Bone marrow (tissue), 2 donors: ENCODE measurements at places on chromosomes 7 and 10.
A peak's percentile ranks its signal among the peaks of the same experiment; 100 is the strongest.

DNA sequence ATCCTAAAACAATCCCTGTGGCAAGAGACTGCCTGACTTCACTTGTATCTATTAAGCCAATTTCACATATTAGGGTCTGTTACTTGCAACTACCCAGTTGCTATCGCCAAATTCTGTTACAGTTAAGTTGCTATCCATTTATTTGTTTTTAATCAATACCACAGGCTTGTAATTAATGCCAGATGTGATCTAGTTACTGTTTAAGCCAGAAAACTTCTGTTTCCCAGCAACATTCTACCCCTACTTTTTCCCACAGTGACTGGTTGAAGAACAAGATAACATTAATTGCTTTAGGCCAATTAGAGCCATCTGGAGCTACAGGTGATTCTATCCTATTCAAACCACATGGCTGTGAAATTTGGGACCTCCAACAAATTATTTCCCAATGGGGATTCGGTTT is 131.3 kb downstream of the ALOX5 start:
- DNase-seq = no peak

GRCh38 chr10:127600479-127600878 is 51.4 kb downstream of the NPS start:
- DNase-seq = no peak

DNA sequence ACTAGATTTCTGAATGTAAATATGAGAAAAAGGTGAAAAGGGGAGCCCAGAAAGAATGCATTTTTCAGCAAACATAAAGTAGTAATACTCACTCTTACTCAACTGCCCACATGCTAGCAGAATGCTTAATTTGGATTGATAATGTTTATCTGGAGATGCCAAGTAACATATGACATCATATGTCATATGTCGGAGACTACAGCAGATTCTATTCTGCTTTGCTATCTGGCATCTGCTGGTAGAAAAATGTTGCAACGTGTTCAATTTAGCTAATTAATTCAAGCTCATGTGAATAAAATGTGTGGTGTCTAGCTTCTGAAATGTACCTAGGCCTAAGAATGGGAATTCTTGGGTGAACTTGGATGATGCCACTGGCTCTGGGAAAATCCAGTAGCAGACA is 4.5 kb downstream of the BBIP1 start:
- no peak for DNase-seq

- no peak for DNase-seq
Observed at GRCh38 chr10:80320377-80320776, 30.9 kb upstream of the MAT1A start.

GRCh38 chr10:63021225-63021624 is 111.9 kb upstream of the NRBF2 start:
- no peak for DNase-seq

DNA sequence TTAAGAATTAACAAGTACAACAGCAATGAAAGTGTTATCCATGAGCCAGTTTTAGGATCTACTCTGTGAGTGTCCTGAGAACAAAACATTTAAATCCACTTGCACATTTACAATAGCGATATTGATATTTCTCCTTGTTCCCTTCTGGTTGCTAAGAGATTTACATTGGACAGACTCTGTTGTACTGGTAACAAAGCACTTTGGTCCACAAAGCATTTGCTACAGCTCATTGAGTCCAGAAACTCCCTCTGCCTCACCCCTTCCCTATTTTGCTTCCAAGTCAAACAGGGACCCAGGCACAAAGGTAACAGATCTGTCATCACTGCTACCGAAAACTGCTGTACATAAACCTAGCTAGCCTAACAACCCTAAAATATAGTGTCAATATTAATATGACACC is 2.1 kb downstream of the ANK3 start:
- no peak for DNase-seq

DNA sequence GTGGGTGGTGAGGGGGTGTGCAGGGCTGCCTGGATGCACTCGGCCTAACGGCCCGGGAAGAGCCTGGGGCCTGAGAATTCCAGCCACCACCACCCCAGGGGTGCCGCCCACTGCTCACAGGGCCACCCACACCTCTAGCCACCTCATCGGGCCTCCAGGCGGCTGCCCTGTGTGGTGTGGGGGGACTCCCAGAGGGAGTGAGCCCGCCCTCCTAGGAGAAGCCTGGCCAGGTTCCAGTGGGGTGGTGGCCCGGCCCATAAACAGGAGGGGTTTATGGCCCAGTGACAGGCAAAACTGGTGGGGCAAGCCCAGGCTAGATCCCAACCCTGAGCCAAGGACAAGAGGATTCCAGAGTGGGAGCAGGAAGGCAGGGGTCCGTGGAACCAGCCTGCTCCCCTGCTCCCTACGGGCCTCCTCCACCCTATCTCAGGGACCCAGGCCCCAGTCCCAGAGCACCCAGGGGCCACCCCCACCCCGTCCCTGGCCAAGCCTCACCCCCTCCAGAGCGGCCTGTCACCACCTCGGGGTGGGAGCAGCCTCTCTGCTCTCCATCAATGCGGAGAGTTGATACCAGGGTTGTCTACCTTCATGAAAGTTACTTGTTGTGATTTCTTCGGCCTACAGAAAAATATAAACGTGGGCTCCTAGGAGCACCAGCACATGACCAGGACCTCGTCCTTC is 20.2 kb upstream of the PDGFA start:
- DNase-seq = no peak

- no peak for DNase-seq
Observed at GRCh38 chr10:131621784-131622624, 278.8 kb upstream of the PPP2R2D start.

GRCh38 chr7:81857385-81857784 is 87.5 kb upstream of the HGF start:
- no peak for DNase-seq

- DNase-seq = no peak
Observed at GRCh38 chr10:45378914-45379726, 5.1 kb downstream of the ALOX5 start.

- no peak for DNase-seq
Observed at GRCh38 chr10:75228834-75229233, 6.9 kb downstream of the COMTD1 start.

DNA sequence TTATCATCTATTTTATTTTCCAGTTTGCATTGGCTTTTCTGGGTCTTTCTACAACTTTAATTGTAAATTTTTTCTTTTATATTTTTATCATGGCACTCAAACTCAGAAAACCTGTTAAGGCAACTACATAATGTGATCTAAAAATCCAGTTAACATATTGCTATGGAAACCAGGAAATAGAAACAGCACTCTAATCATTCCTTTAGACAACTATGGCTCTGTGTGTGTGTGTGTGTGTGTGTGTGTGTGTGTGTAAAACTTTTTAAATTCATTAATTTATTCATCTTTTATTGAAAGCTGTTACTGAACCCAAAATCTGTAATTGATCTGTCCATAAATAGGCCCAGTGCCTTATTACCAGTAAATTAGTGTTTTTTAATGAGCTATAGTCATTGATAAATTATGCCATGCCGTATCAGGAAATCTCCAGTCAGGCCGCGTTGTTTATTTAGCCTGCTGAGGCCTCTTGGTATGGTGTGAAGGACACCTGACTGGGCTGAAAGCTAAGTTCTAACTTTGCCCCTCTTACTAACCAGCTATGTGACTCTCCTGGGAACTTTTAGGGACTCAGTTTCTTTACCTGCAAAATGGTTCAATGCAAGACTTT is 1.5 kb upstream of the MET start:
- no peak for DNase-seq

DNA sequence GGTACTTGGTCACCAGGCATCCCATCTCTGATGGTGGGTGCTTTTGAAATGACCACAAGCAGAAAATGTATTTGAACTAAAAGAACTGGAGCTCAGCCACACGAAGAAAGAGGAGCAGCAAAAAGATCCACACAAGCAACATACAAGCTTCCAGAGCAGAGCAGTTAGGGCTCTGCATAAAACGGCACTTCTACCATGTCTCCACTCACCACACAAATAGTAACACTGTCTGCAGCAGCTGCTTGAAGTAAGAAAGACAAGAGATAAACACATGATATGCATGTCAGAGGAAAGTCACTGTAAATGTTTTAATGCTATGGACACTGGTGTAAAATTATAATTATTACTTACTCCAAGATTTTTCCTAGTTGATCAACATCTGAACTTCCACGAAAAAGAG is 32.5 kb upstream of the FAM133B start:
- DNase-seq = no peak

GRCh38 chr7:109407756-109408155 is 838.1 kb downstream of the DNAJB9 start:
- DNase-seq = no peak

- no peak for DNase-seq
Observed at GRCh38 chr10:125085258-125086054, 74.9 kb downstream of the CTBP2 start.

DNA sequence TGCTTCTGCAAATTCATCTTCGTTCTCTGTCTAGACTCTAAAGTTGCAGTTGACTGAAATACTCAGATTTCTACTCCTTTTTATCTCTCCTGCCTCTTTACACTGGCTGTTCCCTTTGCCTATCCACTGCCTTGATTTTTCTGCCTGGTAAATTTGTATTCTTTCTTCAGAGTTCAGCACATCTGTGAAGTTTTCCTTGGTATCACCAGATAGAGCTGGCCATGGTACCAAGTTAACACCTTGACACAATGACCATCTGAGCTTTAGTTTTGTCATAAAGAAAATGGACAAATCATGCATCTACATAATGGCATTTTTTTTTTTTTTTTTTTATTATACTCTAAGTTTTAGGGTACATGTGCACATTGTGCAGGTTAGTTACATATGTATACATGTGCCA is 143.0 kb downstream of the PPP1R3A start:
- DNase-seq = no peak

GRCh38 chr10:112369495-112370423 is 4.2 kb upstream of the ACSL5 start:
- DNase-seq = no peak

- DNase-seq = no peak
Observed at GRCh38 chr10:106819490-106819889, 345.0 kb downstream of the SORCS1 start.

GRCh38 chr7:118233799-118234198 is 9.3 kb downstream of the ANKRD7 start:
- no peak for DNase-seq

- DNase-seq = no peak
Observed at GRCh38 chr10:61000769-61001730, 57.1 kb upstream of the RHOBTB1 start.

- no peak for DNase-seq
Observed at GRCh38 chr7:27671675-27672074, 9.0 kb upstream of the HIBADH start.

DNA sequence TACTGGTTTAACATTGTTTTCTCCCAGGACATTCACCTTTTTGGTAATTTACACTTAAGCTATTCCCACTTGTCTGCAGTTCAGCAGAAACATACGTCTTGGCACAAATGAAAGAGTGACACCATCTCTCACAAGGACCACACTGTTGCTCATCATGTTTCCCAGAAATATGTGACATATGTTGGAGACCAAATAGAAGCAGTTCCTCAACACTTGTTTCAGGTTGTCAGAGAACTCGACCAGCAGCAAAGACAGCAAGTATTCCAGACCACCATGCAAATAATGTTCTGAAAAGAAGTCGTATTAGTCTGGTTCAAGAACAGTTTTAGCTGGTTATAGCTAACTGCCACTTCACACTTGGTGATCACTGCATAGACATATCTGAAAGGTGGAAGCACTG is 81.3 kb upstream of the KLF6 start:
- no peak for DNase-seq

- DNase-seq = no peak
Observed at GRCh38 chr10:125742465-125742864, 23.0 kb downstream of the EDRF1 start.

DNA sequence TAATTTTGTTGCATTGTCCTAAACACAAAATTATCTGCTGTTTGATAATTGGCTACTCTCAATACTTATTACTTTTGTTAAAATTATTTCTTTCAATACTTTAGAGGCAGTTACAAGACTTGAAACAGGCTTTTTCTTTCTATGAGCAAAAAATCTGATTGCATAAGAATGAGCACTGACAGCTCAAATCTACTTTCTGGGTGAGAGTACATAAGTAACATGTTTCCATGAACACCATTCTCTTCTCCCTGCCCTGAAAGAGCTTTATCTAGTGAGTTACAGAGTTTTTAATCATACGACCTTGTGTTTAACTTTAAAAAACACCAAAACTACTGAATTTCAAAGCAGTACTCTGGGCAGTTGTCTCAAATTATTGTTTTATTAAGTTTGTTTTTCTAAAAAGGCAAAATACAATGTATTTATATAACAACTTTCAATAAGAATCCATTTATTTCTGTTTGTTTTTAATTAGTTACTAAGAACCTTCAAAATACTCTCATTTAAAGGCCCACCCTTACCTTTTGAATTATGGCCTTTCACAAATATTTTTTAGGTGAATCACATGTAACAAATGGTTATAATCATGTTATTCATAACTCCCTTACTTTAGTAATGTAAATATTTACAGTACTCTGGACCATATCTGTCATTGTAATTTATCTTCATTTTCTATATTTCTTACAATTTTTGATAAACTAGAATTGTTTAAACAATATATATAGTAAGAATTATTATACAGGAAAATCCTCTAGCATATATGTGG is 23.0 kb upstream of the TFAM start:
- DNase-seq = no peak

GRCh38 chr10:113381981-113382509 is 170.8 kb upstream of the HABP2 start:
- DNase-seq = peak; percentile 96

DNA sequence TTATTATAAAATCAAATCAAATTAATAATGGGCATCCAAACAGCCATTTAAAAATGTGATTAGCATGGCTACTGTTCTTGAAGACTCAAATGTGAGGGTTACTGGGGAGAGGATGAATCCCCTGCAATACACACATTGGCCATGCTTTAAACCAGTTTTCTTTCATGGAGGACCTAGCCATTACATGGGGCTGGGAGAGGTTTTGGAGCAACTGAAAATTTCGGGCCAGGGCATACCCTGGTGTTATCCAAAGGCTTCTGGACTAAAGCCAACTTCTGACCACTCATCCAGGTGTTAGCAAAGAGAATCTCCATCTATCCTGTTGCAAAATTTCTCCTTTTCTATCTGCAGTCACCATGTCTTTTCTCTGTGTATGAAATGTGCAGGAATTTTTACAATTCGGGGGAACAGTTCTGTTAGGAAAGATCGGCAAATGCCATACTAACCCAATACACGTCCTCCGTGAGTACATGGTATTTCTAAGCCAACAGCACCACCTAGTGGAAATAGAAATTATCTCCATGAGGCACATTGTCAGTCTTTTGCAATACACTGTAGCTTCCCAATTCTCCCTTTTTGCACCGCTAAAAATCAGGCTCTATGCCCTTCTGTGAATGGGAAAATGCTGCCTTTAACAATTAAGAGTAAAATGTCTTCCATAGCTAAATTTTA is 47.0 kb upstream of the ZNF107 start:
- peak; percentile 23 for DNase-seq
